ENCODE measurements at places on chromosomes 3 and 15. TPM values are rescaled to one million over a fixed set of nuclear protein-coding genes. Genes with fewer than 3 reads are reported as not detected.

Gene FAM81A
- not detected for total RNA-seq

Gene FETUB
- total RNA-seq, result not detected

Gene CFAP100
- not detected for total RNA-seq

Gene SLC9C1
- total RNA-seq, result 0.70 TPM

Gene IMP3
- 110 TPM for total RNA-seq

Gene GFM1
- total RNA-seq, result 34.9 TPM

Gene ITIH1
- total RNA-seq, result not detected

Gene GOLGA8S
- not detected for total RNA-seq

Gene SI
- total RNA-seq, result not detected

Gene PIK3CB
- total RNA-seq, result 8.0 TPM

Gene TRPC1
- total RNA-seq, result 29.0 TPM

Gene SMAD6
- 92.1 TPM for total RNA-seq

Gene CIB1
- total RNA-seq, result 31.0 TPM

Gene UBE2E2
- 43.5 TPM for total RNA-seq

Gene LRRC57
- total RNA-seq, result 5.0 TPM

Gene SEMA3F
- 7.4 TPM for total RNA-seq

Gene FBN1
- 1,470 TPM for total RNA-seq

Gene CPEB1
- total RNA-seq, result 1.7 TPM

Gene CTXN2
- total RNA-seq, result not detected

Gene SCN11A
- total RNA-seq, result under 0.01 TPM

Gene C3orf49
- total RNA-seq, result not detected

Gene GRIP2
- total RNA-seq, result 0.08 TPM

Gene KNG1
- total RNA-seq, result not detected

Gene GUCA1C
- total RNA-seq, result not detected

Gene NRROS
- total RNA-seq, result 0.08 TPM

Gene TYRO3
- 9.7 TPM for total RNA-seq

Gene GRK7
- total RNA-seq, result under 0.01 TPM

Gene RETNLB
- total RNA-seq, result not detected

Gene UROC1
- total RNA-seq, result not detected

Gene LSMEM2
- not detected for total RNA-seq

Gene SLC6A11
- total RNA-seq, result not detected

Gene TEX9
- 4.1 TPM for total RNA-seq

Gene PODXL2
- total RNA-seq, result 1.1 TPM

Gene LRRN1
- total RNA-seq, result not detected

Gene AADACL2
- not detected for total RNA-seq

Gene CISH
- total RNA-seq, result 0.94 TPM

Gene ZNF660
- 1.9 TPM for total RNA-seq

Gene CFAP44
- total RNA-seq, result 3.2 TPM

Gene ERICH6
- not detected for total RNA-seq

Gene FANCD2OS
- not detected for total RNA-seq

Gene SST
- not detected for total RNA-seq

Gene A4GNT
- not detected for total RNA-seq

Gene RLBP1
- total RNA-seq, result not detected

Gene LIPH
- total RNA-seq, result under 0.01 TPM

Gene RNF123
- total RNA-seq, result 20.0 TPM

Gene TMEM43
- 69.0 TPM for total RNA-seq

Gene SEMA3B
- total RNA-seq, result 13.2 TPM

Gene IL17RE
- 0.23 TPM for total RNA-seq

Gene MAN2A2
- 33.0 TPM for total RNA-seq

Gene SPATA12
- total RNA-seq, result under 0.01 TPM

Gene HHATL
- not detected for total RNA-seq
